NCI-H69 (cell line): ENCODE measurements at places on chromosomes 3 and 15.

DNA sequence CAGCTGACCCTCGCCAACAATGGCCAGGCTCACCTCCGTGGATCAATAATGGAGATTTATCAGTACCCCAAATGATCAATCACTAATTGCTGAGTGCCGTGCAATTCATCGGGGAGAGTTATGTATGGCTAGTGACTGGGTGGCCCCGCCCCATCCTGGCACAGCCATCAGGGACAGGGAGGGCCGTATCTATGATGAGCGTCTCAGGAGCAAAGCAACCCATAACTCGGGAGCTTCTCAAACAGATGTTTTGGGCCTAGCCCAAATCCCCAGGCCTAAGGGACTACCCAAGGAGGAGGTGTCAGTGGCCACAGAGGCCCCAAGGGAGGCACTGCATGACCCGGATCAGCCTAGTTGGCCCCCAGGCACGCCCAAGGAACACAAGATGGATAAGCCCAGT is 180.0 kb upstream of the LINGO1 start:
- no peak for DNase-seq

DNA sequence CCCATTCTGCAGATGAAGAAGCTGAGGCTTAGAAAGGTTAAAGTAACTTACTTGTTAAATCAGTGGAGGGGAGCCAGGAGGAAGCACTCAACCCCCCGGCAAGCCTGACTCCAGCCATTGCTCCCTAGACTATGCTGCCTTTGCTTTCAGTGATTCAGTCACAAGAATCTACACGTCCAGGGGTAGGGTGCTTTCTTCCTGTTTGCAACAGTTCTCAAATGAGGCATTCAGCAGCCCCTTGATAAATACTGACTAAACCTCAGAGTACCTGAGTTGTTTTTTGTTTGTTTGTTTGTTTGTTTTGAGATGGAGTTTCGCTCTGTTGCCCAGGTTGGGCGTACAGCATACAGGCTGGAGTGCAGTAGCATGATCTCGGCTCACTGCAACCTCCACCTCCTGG is 28.6 kb downstream of the MAGEF1 start:
- no peak for DNase-seq

DNA sequence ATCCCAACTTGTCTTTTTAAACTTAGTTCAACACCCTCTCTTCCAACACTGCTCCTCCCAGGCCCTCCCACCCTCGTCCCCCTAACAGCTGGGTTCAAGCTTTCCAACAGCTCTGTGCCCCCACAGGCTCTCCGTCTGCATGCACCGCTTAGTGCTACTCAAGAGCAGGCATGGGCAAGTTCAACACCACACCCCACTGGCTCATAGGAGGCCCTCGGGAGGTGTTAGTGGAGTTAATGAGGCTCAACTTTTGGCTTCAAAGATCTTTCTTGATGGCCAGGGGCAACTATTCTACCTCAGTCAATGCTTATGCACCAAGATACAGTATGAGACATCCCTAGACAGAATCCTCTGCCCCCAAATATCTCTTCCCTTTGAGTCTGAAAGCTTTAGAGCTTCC is 114.4 kb downstream of the ANP32A start:
- no peak for DNase-seq

DNA sequence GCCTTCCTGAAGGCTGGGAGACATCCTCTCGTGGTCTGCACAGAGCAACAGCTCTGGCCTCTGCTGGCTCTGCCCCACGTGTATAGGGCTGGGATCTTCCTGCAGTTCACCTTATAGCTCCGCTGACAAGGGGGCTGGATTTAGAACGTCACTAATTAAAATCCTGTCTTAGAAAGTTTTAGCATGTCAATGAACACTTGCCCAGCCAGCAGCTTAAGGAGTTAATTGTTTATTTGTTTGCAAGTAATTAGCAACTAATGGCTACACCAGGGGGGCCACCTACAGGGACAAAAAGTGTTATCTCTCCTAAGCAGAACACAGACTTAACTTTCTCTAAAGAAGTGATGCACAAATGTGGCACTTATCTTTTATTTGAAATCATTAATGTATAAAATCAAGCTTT is at the start of gene HESX1:
HESX1 (minus strand) TSS at position 84 of the 403 bp plus-strand sequence; CDS start at position 24, 60 bp downstream.
- DNase-seq, result no peak

GRCh38 chr15:71629781-71630474 is 180.4 kb upstream of the NR2E3 start:
- DNase-seq, result no peak

- DNase-seq, result no peak
Observed at GRCh38 chr15:28132524-28133275, 33.6 kb upstream of the OCA2 start.

DNA sequence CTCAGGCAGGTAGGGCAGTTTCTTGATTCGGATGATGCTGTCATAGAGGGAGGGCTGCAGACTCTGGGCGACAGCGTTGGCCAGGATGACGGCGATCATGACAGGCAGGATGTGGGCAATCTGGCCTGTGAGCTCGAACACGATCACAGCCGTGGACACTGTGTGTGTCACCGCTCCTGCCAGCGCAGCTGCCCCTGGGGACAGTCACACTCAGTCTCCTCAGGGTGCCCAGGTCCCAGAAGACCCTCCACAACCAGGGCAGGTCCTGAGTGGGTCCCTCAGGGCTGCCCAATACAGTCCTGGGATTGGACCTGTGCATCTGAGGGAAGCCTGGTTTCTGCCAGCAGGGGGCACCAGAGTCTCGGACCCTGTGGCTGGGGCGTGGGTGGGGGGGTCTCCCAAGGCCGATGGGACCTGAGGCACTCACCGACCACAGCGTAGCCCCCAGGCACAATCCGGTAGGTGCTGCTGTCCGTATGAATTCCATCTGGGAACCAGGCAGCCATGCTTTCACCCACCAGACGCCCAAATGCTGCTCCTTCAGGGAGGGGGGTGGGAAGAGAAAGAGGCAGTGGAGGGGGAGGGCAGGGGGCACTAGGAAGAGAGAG is 7.2 kb downstream of the CLCN2 start:
- peak; percentile 51 for DNase-seq

DNA sequence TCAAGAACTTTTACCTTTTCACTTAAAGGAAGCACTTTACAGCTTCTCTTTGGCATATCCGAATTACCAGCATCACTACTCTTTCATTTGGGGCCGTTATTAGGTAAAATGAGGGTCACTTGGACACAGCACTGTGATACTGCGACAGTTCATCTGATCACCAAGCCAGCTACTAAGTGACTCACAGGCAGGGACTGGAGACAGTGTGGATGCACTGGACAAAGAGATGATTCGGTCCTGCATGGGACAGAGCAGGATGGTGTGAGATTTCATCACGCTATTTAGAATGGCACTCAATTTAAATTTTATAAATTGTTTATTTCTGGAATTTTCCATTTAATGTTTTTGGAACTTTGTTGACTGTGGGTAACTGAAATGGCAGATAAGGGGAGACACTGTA is 166.9 kb upstream of the IL12A start:
- DNase-seq, result no peak

- DNase-seq, result no peak
Observed at GRCh38 chr3:30682434-30683155, 76.2 kb downstream of the TGFBR2 start.

GRCh38 chr3:440826-441225 is 244.3 kb downstream of the CHL1 start:
- DNase-seq, result no peak

DNA sequence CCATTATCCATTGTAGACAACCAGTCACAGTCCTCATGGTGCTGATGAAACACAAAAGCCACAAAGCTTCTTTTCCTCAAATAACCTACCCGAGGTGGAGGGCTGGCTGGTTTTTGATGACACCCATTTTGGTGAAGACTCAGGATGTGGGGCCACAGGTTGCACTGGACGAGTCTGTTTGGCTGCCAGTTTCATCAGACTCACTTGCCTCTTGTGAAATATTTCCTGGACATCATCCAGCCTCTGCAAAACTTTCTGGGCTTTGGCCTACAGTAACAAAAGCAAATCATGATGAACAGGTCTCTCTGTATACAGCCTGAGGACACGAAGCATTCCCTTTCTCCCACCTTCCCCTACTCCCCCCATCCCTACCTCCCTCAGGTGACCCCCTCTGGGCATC is 42.2 kb downstream of the B3GNT5 start:
- no peak for DNase-seq

- peak; percentile 93 for DNase-seq
Observed at GRCh38 chr3:135268941-135269532, 474.0 kb downstream of the EPHB1 start.

- DNase-seq, result peak; percentile 90
Observed at GRCh38 chr15:40859206-40859851, 14.7 kb downstream of the RHOV start.

DNA sequence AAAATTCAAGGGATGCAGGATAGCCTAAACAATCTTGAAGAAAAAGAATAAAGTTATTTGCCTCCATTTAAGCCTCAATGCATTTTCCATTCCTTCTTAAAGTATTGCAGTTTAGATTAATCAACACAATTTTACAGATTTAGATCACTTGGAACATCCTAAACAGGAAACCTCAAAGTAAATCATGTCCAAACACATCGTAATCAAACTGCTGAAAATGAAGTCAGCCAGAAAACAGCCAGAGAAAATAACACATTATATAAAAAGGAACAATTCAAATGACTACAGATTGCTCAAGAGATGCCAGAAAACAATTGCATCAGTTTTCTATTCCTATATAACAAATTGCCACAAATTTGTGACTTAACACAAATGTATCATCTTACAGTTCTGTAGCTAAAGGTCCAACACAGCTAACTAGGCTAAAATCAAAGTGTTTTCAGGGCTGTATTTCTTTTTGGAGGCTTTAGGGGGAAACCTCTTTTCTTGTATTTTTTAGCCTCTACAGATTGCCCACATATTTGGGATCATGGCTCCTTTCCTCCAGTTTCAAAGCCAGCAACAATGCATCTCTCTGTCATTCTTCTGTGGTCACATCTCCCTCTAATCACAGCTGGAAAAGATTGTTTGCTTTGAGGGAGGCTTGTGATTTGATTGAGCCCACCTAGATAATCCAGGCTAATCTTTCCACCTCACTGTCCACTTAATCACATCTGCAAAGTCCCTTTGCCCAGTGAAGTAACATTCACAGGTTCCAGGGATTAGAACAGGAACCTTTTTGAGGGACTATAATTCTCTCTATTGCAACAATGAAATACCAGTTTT is 543.3 kb upstream of the UBE2E2 start:
- no peak for DNase-seq

DNA sequence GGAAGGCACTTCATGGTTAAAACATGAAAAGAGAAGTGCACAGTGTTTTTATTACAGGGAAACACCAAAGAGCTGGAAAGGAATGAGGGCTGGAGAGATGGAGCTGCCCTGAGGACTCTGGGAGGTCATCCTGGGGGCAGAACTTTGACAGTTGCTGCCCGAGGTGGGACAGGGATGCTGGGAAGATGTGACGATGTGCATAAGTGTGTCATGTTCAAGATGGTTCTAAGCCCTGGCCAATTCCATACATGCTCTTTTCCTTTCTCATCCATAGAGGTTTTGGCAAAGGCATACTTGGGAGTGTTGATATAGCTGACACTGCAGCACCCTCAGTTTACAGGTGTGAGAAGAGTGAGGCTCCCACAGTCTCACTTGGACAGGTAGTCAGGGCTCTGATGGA is 23.8 kb downstream of the LPP start:
- DNase-seq, result no peak

DNA sequence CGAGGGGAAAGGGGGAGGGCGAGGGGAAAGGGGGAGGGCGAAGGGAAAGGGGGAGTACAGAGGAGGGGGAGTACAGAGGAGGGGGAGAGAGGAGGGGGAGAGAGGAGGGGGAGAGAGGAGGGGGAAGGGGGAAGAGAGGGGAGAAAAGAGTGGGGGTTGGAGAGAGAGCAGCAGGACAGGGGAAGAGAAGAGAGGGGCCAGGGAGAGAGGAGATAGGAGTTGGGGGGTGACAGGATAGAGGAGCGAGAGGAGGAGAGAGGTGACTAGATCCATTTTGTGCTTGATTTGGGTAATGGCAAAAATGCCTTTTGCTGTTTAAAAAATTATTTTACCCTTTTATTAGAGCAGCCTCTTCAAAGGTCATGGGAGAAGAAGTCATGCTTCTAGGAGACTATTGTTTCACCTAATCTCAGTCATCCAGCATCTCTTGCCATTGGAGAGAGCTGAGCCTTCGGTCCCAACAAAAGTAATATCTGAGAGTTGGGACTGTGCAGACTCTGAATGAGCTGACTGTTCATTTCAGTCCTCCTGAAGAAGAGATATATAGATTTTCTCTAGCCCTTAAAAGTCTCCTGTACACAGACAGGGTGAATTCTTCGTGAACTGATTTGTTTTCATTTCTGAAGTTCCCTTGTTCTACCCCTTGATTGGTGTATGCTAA is 15.1 kb upstream of the TOP2B start:
- no peak for DNase-seq

DNA sequence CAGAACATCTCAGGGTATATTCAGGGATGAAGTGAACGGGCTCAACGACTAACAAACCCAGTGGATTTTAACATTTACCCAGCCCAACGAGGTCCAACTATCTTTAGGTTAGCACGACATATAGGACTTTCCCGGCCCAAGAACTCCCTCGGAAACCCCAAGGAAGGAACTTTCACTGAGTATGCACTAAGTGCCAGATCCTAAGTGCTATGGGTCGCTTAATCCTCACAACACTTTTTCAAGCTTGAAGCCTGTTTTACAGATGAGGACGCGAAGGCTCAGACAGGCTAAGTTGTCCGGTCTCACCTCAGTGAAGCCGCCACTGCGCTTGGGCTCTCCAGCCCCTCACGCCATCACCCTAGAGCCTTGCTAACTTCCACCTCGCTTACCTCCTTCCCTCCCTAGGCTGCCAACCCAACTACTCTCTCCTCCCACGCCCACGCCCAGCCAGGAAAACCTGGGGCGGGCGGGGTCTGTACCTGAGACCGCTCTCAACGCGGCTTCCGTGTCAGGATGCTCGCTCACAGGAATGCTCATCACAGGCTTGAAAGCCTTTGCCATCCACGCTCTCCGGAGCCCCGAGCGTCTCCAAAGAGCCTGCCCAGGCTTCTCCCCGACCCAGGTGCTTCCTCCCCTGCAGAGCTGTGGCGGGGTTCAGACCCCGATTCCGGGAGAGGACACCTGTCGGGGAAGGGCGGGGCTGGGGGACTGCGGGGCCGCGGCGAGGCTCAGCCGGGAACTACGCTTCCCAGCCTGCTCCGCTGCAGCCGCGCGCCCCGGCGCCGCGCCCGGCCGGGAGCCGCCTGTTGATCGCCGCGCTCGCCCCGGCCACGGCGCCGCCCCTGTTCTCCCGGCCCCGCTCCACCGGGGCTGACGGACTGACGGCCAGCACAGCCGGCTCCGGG is at the start of gene TMOD2:
TMOD2 (plus strand) TSS at position 806 of the 905 bp plus-strand sequence. CDS start 14,845 bp downstream, outside the sequence.
- peak; percentile 93 for DNase-seq

GRCh38 chr3:61996366-61996765 is 377.0 kb downstream of the FEZF2 start:
- peak; percentile 55 for DNase-seq

- no peak for DNase-seq
Observed at GRCh38 chr3:45603226-45603625, 8.7 kb downstream of the LIMD1 start.

- DNase-seq, result no peak
Observed at GRCh38 chr15:70132139-70132538, 34.4 kb upstream of the TLE3 start.
